ENCODE measurements at places on chromosomes 16 and 17. TPM values are rescaled to one million over a fixed set of nuclear protein-coding genes. Genes with fewer than 3 reads are reported as not detected.
A peak's percentile ranks its signal among the peaks of the same experiment; 100 is the strongest.

Gene SCO1
- 26.9 TPM for total RNA-seq

Gene DRC7
- not detected for total RNA-seq

Gene TP53TG3C
- not detected for total RNA-seq

Gene TLCD1
- 3.5 TPM for total RNA-seq

Gene SLC35G6
- not detected for total RNA-seq

Gene CES3
- total RNA-seq, result 0.63 TPM

Gene TAT
- not detected for total RNA-seq

Gene XAF1
- total RNA-seq, result 50.1 TPM

DNA sequence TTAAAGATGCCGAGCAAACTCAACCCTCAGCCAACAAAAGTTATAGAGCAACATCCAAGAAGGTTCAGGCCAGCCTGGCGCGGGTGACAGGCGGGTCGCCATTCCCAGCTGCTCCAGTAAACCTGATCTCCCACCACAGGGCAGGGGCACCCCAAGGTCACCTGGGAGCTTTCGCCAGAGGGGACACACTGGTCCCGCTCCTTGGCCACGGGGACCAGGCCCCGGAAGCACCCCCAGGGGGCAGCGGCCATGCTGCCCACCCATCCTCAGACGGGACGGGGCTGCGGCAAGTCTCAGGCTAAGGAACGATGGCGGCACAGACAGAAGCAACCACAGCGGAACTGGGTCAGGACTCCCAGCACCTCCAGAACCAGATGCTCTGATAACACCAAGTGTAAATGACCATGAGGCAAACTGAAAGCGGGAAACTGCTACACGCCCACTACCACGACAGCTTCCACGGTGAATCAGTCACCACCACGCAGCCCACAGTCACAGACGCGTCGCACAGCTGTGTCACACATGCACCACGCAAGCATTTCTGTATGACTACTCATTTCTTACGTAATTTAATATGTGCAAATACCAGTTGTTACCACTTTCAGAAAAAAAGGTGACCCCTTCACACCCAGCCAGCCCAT, 14.1 kb upstream of the CCDC154 start:
- DNase-seq, result no peak

- no peak for DNase-seq
Measured at GRCh38 chr16:85519540-85520231, 93.4 kb upstream of the GSE1 start.

- DNase-seq, result no peak
Measured at GRCh38 chr17:35981908-35982330, 622 bp upstream of the CCL16 start.

DNA sequence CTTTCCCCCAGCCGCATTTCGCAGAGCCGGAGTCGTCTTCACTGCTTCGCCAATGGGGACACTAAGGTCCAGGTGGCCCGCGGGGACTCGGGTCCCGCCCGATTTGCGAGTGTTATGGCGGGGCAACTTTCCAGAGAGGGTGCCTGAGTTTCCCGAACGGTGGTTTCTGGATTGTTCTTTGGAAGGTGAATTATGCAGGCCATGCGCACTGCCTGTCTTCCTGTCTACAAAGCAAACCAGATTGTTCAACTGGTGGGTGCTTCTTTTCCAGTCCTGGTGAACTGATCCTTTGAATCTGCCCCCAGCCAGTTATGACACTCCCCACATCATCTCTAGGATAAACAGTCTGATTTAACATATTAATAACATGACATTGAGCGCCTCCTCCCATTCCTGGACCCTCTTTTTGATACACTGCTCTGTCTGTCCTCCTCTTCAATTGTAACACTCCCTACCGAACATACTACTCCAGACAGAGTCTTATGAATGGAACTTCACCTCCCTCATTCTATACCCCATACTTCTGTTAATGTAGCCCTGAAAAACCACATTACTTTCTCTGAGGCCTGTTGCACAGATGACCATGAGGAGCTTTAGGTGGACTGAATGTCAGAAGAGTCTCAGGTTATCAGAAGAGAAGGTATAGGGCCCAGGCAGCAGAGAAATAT, 159.0 kb downstream of the RAB11FIP4 start:
- no peak for DNase-seq

GRCh38 chr17:4543557-4544026, 11.6 kb downstream of the MYBBP1A start:
- DNase-seq, result peak; percentile 24

- DNase-seq, result no peak
Measured at GRCh38 chr16:8962393-8963009, 1.2 kb downstream of the USP7 start.

DNA sequence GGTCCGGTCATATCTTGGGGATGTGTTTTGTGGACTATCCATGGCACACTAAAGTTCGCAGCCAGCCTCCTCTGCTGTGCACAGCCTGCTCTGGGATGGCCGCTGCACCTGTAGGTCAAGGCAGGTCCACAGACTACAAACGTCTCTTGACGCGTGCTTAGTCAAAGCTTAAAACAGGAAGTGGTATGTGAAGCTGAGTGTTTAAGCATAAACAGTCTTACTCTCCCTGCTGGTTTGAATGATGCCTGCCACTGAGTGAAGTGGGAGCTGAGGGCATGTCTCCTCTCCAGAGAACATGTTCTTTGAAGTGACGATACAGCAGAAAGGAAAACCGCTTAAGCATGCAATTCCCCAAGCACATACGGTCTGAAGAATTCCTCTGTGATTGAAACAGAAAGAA, 365.6 kb downstream of the SLC39A11 start:
- no peak for DNase-seq

DNA sequence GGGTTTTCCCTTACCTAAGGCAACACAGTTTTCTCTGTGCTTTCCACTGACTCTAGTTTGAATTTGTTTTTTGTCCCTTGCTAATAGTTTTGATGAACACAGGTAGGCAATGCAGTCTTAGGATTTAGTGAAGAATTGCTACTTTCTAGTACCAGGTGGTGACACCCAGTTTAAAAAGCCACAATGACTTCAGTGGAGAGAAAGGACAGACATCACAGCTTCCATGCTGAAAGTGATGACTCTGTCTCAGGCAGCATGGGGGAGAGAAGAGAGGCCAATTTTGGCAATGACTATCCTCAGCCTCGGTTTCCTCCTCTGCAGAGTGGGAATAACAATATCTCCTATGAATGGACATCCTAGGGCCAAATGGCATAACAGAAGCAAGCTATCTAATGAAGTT, 118.8 kb downstream of the AXIN2 start:
- DNase-seq, result no peak

DNA sequence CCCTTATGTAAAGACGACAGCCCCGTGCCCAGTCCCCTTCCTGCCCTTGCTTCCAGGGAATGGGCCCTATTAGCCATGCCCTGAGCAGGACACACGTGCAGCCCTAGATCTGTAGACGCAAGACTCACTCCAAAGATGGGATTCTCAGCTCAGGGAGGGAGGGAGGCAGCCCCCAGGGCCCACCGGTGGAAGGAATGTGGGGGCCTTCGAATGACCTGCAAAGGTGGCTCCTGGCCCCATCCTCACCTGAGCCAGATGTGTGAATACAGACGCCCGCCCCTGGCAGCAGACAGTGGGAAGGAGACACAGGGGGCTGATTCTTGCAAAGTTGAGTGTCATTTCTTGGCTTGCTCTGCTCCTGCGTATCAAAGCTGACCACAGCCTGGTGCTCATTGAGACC, 47.8 kb downstream of the LITAF start:
- DNase-seq, result no peak

DNA sequence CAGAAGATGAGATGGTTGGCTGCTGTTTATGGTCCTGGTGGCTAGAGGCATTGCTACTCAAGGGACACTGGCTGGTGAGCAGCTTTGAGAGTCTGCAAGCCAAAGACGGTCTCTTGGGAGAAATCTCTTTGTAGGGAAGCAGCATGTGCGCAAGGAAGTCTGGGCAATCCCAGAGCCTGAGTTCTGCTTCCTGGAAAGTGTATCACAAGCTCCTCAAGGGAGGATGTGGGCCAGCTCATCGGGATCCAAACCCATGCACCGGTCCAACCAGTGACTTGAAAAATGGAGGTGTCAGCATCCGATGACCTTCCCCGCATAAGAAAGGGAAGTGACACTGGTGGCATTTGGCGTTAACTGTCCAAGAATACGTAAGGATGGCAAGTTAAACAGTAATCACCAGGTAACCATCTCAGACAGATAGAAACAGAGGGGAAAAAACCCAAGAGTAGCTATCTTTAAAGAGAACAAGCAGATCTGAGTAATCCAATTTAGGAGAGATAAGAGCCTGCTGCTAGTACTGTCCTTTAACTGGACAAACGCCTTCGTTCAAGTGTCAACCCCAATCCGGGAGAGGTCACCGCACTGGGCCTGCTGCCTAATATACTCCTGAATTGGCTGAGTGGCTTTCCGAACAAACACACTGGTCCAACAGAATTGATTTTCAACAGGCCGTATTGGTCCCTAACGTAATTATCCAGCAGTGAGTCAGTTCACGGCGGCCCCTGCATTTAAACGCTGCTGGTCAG, 303.0 kb upstream of the ZFHX3 start:
- no peak for DNase-seq

GRCh38 chr16:75105306-75106061, 11.1 kb downstream of the LDHD start:
- DNase-seq, result peak; percentile 57

DNA sequence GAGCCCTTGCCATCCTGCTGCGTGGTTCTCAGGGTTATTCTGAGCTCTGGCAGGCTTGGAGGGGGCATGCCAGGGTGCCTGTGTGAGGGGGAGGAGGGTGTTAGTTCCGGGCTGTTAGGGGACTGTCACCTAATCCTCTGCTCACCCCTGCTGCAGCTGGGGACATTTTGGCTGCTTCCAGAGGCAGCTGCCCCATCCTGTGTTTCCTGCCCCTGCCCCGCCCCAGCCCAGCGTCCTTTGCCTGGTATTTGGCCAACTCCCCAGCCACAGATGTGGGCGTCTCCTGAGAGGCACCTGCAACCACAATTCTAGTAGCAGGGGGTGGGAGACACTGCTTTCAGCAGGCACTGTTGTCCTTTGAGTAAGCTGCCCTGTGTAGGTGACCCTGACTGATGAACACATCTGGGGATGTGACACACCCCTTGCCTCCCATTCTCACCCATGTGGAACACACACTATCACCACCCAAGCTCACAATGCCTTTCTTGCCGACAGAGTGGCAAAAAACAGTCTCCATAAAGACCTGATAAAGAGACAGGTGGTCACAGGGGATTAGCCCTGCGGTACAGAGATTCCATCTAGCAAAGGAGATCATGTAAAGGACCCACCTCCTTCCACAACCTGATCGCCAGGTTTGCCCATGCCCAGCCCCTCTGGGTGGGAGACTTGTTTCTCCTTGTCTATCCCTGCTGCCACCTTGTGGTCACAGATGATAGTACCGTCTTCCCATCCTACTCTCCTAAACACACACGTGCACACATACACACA, at the start of gene CHRNE:
Gene CHRNE (minus strand): TSS at position 48 of the 768 bp plus-strand sequence. CDS start 35 bp downstream, at position 13.
- peak; percentile 78 for DNase-seq

DNA sequence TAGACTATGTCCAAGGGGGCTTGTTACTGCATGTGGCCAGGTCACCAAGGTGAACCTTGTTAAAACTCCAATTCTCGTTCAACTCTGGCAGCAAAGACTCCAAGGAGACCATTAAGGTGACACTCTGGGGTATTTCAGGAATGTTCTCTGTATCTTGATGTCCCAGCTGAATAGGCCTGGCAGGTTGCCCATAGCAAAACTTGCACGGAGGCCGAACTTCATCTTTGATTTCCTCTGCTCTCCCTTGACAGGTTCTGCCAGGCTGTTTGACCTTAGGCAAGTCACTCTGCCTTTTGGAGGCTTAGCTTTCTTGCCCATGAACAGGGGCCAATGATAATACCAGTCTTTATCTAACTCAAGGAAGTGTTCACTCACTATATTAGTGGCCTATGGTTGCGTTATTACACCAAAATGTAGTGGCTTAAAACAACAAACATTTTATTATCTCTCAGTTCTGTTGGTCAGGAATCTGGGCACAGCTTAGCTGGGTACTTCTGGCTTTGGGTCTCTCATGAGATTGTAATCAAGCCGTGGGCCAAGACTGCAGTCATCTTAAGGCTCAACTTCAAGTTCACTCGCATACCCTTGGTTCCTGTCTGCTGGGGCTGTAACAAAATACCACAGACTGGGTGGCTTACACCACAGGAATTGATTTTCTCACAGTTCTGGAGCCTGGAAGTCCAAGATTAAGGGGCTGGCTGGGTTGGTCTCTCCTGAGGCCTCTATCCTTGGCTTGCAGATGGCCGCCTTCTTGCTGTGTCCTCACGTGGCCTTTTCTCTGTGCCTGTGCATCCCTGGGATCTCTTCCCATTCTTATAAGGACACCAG, 168.5 kb downstream of the UTP18 start:
- DNase-seq, result peak; percentile 26

GRCh38 chr17:5533486-5534315, 47.3 kb downstream of the MIS12 start:
- DNase-seq, result no peak

- DNase-seq, result no peak
Measured at GRCh38 chr17:74330446-74330845, 4.4 kb downstream of the KIF19 start.

DNA sequence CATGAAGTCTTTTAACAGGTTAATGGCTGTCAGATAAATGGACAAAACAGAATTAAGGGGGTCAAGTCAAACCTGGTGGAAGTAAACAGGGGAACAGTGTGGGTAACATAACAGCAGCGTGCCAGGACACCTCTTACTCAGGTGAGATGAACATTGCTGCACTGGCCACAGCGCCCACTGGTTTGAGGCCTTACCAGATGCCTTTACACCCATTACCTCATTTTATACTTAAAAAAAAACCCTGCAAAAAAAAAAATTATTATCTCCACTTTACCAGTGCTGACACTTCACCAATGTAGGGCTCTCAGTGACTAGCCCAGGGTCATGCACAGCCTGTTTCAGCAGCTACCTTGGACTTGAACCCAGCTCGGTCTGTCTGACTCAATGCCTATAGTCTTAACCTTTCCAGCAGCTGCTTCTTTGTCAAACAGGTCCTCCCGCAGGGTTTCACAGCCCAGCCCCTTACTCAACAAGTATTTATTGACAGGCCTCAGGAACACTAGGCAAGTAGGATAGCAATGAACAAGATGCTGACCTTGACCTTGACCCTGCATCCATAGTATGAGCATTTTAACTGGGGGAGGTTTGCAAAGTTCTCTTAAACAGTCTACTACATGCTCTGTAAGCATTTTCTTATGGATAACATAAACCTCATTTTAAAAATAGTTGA, 30.2 kb downstream of the CMTM3 start:
- DNase-seq, result no peak

DNA sequence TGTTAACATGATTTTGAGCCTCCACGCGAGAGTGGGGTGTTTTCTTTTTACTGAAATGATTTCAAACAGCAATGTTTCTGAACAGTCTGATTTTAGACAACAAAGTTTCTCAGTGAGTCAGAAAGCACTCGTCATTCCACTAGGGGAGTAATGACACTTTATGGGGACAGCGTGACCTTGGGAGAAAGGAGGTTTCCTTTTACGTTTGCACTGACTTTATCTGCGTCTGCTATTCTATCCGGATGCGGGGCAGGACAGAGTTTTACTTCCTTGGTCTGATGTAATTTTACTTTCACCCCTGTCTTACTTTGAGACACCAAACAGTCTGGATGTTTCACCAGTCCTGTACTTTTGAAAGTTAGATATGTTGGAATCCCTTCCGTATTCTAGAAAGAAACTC, 20.7 kb downstream of the SLC47A1 start:
- DNase-seq, result no peak

Measured in left cardiac atrium (tissue), 4 donors.